GM23248 (cell line): ENCODE measurements at places on chromosomes 12 and 14. TPM values are rescaled to one million over a fixed set of nuclear protein-coding genes. Genes with fewer than 3 reads are reported as not detected.

GRCh38 chr14:103519043-103519836, 3.4 kb downstream of the CKB start:
- DNase-seq = peak; percentile 43

GRCh38 chr12:27627123-27627852, 69.0 kb upstream of the REP15 start:
- DNase-seq = peak; percentile 94

- peak; percentile 77 for DNase-seq
Measured at GRCh38 chr14:32129124-32129523, 52.0 kb downstream of the ARHGAP5 start.

DNA sequence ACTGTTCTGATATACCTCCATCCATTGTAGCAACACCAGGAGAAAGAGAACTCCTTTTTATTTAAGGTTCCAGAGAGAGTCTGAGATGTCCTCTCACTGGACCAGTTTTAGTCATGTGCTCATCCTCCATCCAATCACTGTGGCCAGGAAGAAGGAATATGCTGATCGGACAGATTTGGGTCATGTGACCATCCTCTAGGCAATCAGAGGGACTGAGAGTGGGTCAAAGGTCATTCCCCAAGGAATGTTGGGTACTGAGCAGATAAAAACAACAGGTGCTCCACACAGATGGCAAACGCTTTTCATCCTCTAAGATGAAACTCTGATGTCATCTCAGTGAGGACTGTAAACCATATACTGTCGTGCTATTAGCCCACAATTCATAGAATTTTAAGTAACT, 28.8 kb upstream of the RPH3A start:
- DNase-seq = no peak

Gene IAPP
- total RNA-seq = not detected in 2 replicates

Gene RFX4
- total RNA-seq = not detected in 2 replicates

Gene TAS2R8
- not detected in 2 replicates for total RNA-seq
